ENCODE measurements at places on chromosomes 12 and 14. TPM values are rescaled to one million over a fixed set of nuclear protein-coding genes. Genes with fewer than 3 reads are reported as not detected.

PTCSC3 gene
- total RNA-seq: not detected

LGR5 gene
- total RNA-seq: not detected

KRT77 gene
- total RNA-seq: not detected

TTC5 gene
- total RNA-seq: 23.1 TPM

FBXO33 gene
- total RNA-seq: 22.1 TPM

GPRC5D gene
- not detected for total RNA-seq

FAM181A gene
- not detected for total RNA-seq

KRT85 gene
- not detected for total RNA-seq

TROAP gene
- total RNA-seq: 11.9 TPM

PRKD1 gene
- 11.7 TPM for total RNA-seq

ZNF705A gene
- not detected for total RNA-seq

AMDHD1 gene
- total RNA-seq: 0.33 TPM

LYZ gene
- total RNA-seq: not detected

ZC2HC1C gene
- total RNA-seq: 1.2 TPM

SLC5A8 gene
- total RNA-seq: not detected

ZBTB42 gene
- total RNA-seq: 3.2 TPM

MFAP5 gene
- total RNA-seq: 14.9 TPM

CCDC85C gene
- 5.0 TPM for total RNA-seq

PMEL gene
- total RNA-seq: 0.33 TPM

PDZRN4 gene
- total RNA-seq: not detected

P2RX7 gene
- 3.8 TPM for total RNA-seq

HELB gene
- 6.0 TPM for total RNA-seq

SLC6A15 gene
- 30.0 TPM for total RNA-seq

PDE3A gene
- total RNA-seq: 2.6 TPM

KRT6C gene
- not detected for total RNA-seq

ITGA7 gene
- 68.8 TPM for total RNA-seq

PLA2G1B gene
- not detected for total RNA-seq

KLHL33 gene
- total RNA-seq: 0.17 TPM

HOTAIR gene
- not detected for total RNA-seq

WNT1 gene
- total RNA-seq: not detected

Measured in smooth muscle cell of trachea (primary cell).